Stromal cell of bone marrow (primary cell): ENCODE measurements at places on chromosomes 2 and 18.

DNA sequence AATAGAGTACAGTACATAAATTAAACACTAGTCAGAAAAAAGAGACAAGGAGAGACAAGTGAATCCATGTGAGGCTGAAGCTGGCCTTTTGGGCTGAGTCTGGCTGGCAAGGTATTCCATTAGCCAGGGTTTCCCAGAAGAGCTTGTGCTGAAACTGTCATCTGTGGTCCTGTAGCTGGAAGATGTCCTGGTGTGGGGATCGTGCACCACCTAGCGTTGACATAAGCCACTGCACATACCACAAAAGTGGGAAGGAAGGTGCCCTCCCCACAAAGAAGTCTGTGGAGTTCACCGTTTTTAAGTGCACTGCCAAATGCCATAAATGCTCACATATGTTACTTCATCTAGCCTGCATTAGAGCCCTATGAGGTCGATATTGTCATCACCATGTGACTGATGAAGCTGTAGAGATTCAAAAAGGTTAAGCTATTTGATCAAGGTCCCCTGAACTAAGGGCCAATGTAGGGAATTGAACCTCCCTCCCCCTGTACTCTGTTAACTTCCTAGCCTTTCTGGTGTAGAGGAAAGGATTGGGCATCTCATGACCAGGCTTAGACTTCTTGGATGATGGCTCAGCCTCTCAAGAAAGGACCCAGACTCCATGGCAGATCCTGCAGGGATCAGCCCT is 31.9 kb upstream of the GALNT14 start:
- DNase-seq, result peak; percentile 25

DNA sequence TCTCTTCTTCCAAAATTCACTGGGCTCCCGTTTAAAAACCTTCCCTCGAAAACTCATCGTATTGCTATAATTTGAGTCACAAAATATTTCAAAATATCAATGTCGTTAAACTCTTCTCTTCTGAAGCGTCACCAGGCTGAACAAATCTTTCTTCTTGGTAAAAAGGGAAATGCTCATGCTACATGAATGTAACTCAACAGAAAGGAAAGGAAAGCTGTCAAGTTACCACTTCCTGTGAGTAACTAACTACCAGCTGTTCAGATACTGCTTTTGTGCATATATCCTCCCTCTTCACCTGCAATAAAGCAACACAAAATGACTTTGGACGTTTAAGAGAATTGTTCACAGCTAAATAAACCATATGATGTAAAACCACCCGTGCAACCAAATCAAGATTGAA is 95.4 kb downstream of the DOCK10 start:
- no peak for DNase-seq

GRCh38 chr2:240021488-240022104 is 3.5 kb downstream of the NDUFA10 start:
- DNase-seq, result peak; percentile 18

DNA sequence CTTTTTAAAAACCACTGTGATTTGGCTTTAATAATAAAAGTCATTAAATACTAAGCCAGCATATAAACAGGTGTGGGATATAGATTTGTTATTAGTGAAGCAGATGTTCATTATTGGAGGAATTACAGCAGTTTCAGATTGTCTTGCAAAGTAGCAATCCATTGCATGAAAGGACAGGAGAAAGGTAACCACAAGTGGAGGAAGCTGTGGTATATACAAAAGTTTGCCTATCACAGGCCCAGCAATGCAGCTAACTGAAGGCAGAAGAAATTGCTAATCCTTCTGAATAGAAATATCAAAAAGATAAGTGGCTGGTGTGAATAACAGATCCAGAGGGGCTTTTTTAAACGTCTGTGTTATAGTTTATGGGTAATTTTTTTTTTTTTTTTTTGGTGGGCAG is 199.4 kb downstream of the ZNF385B start:
- DNase-seq, result no peak

DNA sequence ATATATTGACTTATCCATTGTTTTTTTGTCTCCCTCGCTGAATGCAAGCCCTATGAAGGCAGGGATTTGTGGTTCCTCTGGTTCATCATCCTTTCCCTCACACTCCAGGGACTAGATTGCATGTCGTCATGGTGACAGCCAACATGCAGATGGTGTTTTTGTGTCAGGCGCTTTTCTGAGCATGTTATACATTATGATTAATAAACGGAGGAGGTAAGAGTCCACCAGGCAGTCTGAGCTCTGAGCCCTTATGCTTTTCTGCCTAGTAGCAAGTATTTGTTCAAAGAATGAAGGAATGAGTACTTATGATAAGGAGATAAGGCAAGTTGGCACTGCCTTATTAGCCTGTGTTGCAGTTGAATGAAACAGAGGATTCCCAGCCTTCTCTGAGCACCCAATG is 181.6 kb downstream of the MGAT5 start:
- no peak for DNase-seq

GRCh38 chr18:43578706-43579105 is 301.4 kb upstream of the SYT4 start:
- DNase-seq, result peak; percentile 21

DNA sequence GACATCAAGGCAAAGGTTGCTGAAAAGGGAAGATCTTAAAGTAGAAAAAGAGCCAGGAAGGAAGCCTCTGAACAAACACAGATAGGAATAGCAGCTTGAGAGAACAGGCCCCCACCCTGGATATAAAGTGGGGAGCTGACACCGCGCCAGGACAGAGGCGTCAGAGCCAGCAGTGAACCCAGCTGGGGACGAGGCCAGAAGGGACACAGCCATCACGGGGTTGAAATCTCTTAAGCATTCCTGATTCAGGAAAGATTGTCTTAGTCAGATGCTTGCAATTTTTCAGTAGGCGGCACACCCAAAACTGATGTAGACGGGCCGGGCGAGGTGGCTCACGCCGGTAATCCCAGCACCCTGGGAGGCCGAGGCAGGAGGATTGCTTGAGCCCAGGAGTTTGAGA is 93.8 kb upstream of the PHLPP1 start:
- no peak for DNase-seq

- no peak for DNase-seq
Observed at GRCh38 chr18:13448335-13448795, 229.8 kb downstream of the LDLRAD4 start.

GRCh38 chr2:174967691-174968260 is 37.4 kb downstream of the CHN1 start:
- DNase-seq, result no peak

DNA sequence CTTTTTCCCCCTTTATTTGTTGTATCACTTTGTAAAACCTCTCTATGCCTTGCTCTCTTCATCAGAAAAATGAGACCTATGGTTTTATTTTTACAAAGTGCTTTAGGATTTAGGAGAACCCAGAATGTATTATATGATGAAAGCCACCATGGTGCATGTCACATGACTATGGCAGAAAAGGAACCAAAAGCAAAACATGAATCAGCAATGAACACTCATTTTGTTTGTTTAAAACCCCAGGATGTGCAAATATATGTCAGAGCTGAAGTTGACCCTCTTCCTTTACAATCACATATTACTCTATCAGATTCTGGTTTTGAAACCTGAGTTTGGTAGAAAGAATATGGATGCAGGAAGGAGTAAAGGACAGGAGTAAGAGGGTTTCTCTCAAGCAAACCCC is 70.0 kb downstream of the FIGN start:
- no peak for DNase-seq

DNA sequence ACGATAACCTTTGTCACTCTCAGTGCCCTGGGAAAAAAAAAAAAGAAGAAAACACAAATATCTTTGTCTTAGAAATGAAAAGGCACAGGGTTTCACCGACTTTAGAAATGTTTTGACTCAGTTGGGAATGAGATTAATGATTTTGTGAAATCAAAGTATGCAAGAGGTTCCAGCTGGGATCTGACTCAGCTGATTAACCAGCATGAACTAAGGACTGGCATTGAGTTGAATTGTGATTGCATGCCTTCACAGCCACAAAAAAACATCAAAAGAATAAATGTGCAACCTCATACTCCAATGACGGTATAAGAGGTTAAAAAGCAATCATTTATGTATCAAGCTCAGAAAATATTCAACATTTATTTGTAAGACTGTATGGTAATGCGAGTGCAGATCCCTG is 566.6 kb upstream of the DSEL start:
- peak; percentile 68 for DNase-seq

GRCh38 chr2:195945056-195945455 is 123.6 kb downstream of the DNAH7 start:
- DNase-seq, result no peak

GRCh38 chr2:162579986-162580385 is 236.1 kb downstream of the GCA start:
- no peak for DNase-seq

DNA sequence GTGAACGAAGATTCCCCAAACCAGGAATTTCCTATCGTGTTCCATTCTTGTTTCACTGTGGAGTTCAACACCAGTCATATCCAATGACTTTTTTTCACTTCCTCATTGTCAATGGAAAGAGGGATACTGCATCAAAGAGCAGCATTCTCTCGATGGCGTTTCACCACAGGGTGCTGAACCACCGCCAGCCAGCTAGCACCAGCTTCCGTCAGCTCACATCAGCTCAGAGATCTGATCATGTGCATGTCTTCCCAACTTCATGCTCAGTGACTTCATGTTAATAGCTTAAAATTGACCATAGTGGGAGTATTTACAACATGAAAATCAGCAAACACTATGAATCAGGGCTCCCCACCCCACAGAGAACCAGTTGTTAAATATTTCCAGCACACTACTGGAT is 359.9 kb downstream of the TNS1 start:
- DNase-seq, result no peak

GRCh38 chr2:153163055-153163454 is 315.5 kb downstream of the RPRM start:
- DNase-seq, result peak; percentile 1
